Umbilical cord (tissue), 2 donors: ENCODE measurements at places on chromosomes 3 and 15. TPM values are rescaled to one million over a fixed set of nuclear protein-coding genes. Genes with fewer than 3 reads are reported as not detected.

Gene SAMD7
- 1.9 TPM for total RNA-seq

Gene EFCAB12
- total RNA-seq, result 1.4 TPM

Gene OR5K1
- total RNA-seq, result 1.2 TPM

Gene MYO5C
- total RNA-seq, result 2.2 TPM

Gene CA12
- total RNA-seq, result 46.9 TPM

Gene OSTN
- 52.5 TPM for total RNA-seq

Gene ADGRG7
- total RNA-seq, result 2.9 TPM

Gene HRH1
- 15.2 TPM for total RNA-seq

Gene CFAP92
- total RNA-seq, result 2.2 TPM

Gene IGSF10
- total RNA-seq, result 7.5 TPM

Gene LDHAL6B
- 3.6 TPM for total RNA-seq

Gene IGF2BP2
- total RNA-seq, result 60.9 TPM

Gene CPNE9
- not detected for total RNA-seq

Gene ATP10A
- 18.3 TPM for total RNA-seq

Gene CHDH
- total RNA-seq, result 0.48 TPM

Gene ZNF197
- total RNA-seq, result 38.3 TPM

Gene GUCA1C
- not detected for total RNA-seq

Gene FETUB
- total RNA-seq, result 1.2 TPM

Gene KNL1
- total RNA-seq, result 13.0 TPM

Gene ANKRD63
- not detected for total RNA-seq

Gene SETD5
- 76.3 TPM for total RNA-seq

Gene TRIP4
- total RNA-seq, result 13.5 TPM

Gene B3GNT5
- total RNA-seq, result 7.9 TPM

Gene TIMP4
- total RNA-seq, result 6.7 TPM

Gene THAP10
- 6.0 TPM for total RNA-seq

Gene SCAANT1
- not detected for total RNA-seq

Gene ACTL6A
- 87.2 TPM for total RNA-seq

Gene TMEM158
- 72.2 TPM for total RNA-seq

Gene BMF
- total RNA-seq, result 16.9 TPM

Gene PSTPIP1
- 12.8 TPM for total RNA-seq

Gene ARRDC4
- 36.1 TPM for total RNA-seq

Gene GOLGA6L7
- not detected for total RNA-seq

Gene ACKR4
- 2.6 TPM for total RNA-seq

Gene C3orf33
- 5.5 TPM for total RNA-seq

Gene ATR
- total RNA-seq, result 16.6 TPM

Gene IL17RB
- total RNA-seq, result 2.9 TPM

Gene ADAMTS17
- total RNA-seq, result 8.2 TPM

Gene CIAO2A
- 42.4 TPM for total RNA-seq

Gene ESYT3
- 4.1 TPM for total RNA-seq

Gene DNAJA4
- total RNA-seq, result 30.1 TPM

Gene ECE2
- not detected for total RNA-seq

Gene ACAN
- 42.9 TPM for total RNA-seq

Gene GCSAM
- 1.2 TPM for total RNA-seq

Gene RBM6
- 49.8 TPM for total RNA-seq

Gene UBAP1L
- 2.2 TPM for total RNA-seq

Gene LSMEM2
- 4.8 TPM for total RNA-seq

Gene GPR149
- 1.7 TPM for total RNA-seq

Gene RHOV
- total RNA-seq, result 3.6 TPM

Gene RBP2
- total RNA-seq, result not detected

Gene ATP2C1
- 130 TPM for total RNA-seq

Gene KBTBD13
- not detected for total RNA-seq

Gene COMMD4
- total RNA-seq, result 35.9 TPM

Gene SSR3
- total RNA-seq, result 98.5 TPM

Gene PPARG
- 2.9 TPM for total RNA-seq

Gene ZBTB38
- total RNA-seq, result 129 TPM

Gene CRABP1
- 7.7 TPM for total RNA-seq
